ENCODE measurements at places on chromosomes 5 and 9. TPM values are rescaled to one million over a fixed set of nuclear protein-coding genes. Genes with fewer than 3 reads are reported as not detected.

ATP6V1G1 gene
- 92.3 TPM for polyA plus RNA-seq

C8G gene
- polyA plus RNA-seq, result 1.1 TPM

RUSC2 gene
- polyA plus RNA-seq, result 17.1 TPM

IL13 gene
- not detected for polyA plus RNA-seq

SHC3 gene
- polyA plus RNA-seq, result 1.5 TPM

IL7R gene
- polyA plus RNA-seq, result 4.3 TPM

CCT5 gene
- 237 TPM for polyA plus RNA-seq

Data from adipose tissue (tissue), 3 donors.